Naive thymus-derived CD8-positive, alpha-beta T cell (primary cell): ENCODE measurements at places on chromosomes 11 and 22. TPM values are rescaled to one million over a fixed set of nuclear protein-coding genes. Genes with fewer than 3 reads are reported as not detected.

Gene SAA4
- total RNA-seq: not detected

Gene CARD10
- total RNA-seq: 1.4 TPM

Gene SCGB1A1
- not detected for total RNA-seq

Gene APOA4
- total RNA-seq: not detected

Gene NFAM1
- 0.25 TPM for total RNA-seq

Gene SPCS2
- total RNA-seq: 80.5 TPM

DNA sequence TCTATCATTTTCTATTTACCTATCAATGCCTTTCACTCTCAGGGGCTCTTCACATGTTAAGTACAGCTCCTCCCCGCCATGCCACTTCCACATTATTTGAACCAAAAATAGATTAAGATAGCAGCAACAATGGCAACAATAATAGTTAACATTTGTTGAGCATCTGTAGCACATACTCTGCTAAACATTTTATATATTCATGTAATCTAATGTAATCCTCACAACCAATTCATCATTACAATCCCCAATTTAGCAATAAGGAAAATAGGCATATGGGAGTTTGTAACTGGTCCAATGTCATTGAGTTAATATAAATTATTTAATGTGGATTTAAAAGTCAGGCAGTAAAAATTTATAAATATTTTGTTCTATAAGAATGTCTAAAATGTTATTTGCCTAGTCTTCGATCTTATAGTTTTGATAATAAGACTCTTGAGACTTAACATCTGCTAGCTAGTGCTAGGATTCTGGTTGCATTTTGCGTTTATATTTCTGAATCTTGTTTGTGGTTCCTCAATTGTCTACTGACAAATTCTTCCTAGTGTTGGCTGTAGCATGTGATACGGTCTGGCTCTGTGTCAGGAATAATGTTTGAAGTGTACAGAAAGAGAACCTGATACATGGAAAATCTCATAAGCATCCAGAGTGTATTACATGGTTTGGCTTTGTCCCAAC lies 621.5 kb upstream of the LUZP2 start:
- DNase-seq: no peak

DNA sequence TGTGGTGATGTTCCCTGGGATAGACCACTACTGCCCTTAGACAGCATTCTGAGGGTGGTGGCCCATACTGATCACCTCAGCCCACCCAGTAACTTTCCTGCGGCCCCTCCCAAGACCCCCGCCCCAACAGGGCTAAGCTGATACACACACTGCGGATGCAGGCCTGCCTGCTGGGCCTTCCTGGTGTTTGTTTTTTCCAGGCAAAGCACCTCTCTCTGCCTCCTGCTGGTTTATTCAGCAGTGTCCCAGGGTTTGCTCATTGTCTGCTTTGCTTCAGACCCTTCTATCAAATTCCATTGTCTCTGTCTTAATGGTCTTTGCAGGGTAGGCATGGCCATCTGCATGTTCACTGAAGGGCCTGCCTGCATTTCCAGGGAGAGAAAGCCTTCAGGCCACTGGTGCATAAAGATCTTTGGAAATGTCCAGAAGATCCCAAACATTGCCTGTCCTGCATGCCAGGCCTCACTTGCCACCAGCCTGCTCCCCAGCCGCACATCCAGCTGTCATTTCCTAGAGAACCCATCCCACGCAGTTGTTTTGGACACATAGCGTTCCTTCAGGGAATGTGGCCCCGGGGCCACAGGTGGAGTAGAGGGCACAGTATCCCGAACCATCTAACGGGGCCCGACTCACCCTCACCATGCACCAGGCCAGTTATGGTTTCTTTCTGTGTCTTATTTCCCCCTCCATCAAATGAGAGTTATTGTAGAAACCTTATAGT lies 50.2 kb downstream of the BCR start:
- no peak for DNase-seq

DNA sequence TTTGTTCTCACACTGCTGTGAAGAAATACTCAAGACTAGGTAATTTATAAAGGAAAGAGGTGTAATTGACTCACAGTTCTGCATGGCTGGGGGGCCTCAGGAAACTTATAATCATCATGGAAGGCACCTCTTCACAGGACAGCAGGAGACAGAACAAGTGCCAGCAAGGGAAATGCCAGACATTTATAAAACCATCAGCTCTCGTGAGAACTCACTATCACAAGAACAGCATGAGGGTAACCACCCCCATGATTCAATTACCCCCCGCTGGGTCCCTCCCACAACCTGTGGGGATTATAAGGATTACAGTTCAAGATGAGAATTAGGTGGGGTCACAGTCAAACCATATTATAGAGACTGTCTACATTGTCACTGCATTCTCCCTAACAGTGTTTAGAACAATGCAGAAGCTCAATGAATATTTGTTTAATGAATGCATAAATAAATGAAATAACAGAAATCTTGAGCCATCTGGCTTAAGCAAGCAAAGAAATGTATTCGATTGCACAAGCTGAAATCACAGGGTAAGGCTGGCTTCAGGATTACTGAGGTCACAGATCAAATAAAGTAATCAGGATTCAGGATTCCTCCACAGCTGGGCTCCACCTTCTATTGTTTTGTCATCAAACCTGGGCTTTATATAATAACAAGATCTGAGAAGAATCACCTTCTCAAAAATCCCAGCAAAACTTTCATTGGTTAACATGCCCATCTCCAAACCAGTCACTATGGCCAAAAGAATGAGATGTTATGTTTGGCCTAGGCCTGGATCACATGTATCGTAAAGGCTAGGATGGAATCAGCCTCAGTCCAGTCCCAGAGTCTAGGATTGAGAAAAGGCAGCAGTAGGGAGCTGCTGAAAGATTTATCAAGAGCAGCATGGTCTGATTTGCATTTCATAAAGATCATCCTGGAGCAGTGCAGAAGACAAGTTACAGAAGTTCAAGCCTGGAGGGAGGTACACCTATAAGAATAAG lies 137.8 kb upstream of the UBASH3B start:
- DNase-seq: no peak

- no peak for DNase-seq
These were observed 33.5 kb downstream of the SPECC1L start for GRCh38 chr22:24304062-24304675.

DNA sequence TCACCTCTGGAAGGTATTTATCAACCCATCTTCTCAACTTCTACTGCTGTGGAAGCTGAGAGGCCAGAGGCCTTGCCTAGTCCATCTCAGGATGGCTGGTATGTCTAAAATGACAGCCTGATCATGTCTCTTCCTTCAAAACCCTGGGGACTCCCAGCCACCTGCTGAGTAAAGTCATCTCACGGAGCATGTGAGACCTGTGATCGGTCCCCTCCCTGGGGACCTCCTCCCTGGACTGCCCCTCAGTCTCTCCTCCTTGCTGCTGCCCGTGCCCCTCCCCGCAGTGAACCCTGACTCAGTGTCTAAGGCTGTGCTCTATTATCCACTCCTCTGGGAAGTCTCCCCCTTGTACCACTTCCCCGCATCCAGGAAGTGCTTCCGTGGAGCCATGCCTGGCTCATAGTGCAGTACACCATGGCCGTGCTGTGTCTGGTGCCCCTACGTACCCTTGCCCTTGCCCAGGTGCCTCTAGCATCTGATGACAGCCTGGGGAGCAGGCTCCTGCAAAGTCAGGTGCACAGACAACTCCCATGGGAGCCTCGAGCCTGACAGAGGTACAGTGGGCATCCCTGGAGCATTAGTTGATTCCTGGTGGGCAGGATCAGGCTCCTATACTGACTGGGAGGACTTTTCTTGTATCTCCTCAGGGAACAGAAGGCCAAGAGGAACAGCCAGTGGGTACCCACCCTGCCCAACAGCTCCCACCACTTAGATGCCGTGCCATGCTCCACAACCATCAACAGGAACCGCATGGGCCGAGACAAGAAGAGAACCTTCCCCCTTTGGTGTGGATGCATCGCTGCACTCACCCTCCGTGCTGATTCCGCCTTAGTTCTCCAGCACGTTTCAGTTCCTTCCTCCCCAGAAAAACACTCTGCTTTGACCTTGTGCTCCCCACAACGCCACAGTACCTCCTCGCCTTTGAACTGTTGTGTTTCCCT lies 13.8 kb downstream of the SMARCB1 start:
- no peak for DNase-seq

- DNase-seq: no peak
These were observed 1508.2 kb downstream of the BRD1 start for GRCh38 chr22:48319321-48320047.

GRCh38 chr11:34653031-34653430 lies 32.1 kb downstream of the EHF start:
- no peak for DNase-seq

DNA sequence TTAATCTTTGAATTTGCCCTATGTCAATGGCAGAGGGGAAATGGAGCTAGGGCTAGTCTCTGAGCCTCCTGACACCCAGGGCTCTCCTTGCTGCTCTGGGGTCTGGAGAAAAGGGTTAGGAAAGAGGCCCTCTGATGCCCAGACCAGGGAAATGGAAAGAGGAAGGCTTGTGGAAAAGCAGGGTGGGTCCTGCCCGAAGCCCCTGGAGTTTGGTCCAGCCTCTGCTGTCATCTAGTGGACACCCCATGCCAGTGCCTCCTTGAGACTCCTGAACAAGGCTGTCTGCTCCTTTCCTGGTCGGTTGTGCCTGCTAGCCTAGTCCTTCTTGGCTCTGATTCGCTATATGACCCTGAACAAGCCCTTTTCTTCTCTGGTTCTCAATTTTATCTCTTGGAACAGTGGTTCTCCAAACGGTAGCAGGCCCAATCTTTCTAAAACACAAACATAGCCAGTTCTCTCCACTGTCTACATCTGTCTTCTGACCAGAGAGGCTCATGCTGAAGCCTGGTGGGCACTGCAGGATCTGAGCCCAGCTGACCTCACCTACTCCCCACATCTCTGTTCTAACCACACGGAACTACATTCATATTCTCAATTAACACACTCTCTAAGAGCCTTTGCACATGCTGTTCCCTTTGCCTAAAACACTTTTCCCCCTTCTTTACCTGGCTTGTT lies 8.8 kb upstream of the PLA2G3 start:
- no peak for DNase-seq

DNA sequence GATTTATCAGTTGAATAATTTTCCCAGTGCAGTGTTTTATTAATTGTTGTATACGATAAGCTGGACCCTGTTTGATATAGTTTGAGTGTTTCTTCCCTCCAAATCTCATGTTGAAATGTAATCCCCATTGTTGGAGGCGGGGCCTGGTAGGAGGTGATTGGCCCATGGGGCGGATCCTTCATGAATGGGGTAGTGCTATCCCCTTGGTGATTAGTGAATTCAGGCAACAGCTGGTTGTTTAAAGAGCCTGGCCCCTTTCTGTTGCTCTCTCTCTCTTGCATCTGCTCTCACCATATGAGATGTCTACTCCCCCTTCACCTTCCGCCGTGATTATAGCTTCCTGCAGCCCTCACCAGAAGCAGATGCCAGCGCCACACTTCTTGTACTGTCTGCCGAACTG lies 1.5 kb downstream of the OR5A1 start:
- DNase-seq: no peak

- no peak for DNase-seq
These were observed 12.3 kb upstream of the CD5 start for GRCh38 chr11:61089806-61090491.

DNA sequence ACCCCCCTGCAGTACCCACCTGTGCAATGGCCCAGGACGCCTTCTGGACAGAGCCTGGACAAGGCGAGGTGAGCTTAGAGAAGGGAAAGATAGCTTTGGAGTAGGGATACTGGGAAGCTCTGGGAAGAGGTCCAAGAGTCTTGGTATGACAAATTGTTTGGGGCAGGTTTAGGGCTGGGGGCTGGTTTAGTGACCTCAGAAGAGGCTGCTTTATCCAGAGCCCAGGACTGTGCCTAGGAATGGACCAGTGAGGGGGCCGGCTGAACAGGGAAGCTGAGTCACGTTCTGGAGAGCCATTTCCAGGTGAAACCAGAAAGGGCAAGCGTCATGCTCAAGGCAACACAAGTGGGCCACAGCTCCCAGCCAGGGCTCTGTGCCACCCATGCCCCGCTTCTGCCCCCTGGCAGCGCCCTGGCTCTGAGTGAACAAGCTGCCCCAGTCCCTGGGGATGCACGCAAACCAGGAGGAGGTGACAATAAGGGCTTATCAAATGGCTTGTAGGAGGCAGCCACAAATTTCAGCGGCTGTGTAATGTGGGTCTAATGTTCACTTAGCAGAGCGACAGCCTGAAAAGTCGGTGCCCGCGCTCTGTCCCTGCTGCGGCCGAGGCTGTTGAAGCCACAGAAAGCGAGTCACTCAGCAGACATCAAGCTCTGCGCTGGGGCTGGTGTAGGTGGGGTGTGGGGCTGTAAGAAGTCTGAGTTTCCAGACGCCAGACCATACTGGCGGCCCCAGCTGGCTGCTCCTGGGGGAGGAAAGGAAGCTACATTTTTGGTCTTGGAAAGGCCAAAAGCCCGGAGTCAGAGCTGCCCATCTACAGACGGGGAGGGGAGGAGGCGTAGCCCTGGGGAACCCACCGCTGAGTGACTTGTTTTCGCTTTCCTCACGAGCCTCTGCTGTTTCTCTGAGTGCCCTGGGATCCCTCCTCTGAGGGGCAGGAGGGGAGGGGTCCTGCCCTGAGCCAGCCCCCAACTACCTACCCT lies 18.3 kb upstream of the SYT7 start:
- DNase-seq: no peak

DNA sequence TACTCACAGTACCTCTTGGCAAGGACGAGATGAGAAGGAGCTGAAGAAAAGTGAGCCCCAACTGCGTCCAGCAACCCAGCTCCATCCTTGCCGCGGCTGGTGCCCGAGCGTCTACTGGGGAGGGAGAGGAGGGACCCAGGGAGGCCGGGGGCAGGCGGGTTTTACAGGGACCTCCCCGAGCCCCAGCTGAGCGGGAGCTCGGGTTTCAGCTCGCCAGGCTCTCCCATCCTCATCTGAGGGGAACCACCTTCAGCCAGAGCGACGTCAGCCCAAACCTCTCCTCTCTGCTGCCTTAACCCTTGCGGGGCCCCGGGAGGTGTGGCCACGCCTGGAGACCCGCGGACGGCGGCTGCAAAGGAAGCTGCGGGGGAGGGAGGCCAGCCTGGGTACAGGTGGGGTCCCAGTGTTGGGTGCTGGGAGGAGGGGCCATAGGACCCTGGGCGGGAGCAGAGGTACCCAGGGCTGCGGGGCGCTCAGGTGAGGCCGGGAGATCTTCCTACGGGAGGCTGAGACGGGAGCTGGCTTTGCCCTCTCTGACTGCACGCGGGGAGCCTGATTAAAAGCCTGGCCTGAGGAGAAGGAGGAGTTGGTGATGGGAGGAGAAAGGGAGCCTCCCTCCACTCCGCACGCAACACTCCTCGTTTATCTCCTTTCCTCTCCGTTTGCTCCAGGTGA lies at the start of gene PAMR1:
PAMR1 (minus strand) TSS at position 116 of the 675 bp plus-strand sequence; CDS start at position 85, 31 bp downstream.
- no peak for DNase-seq

- DNase-seq: no peak
These were observed 425 bp upstream of the KDELR3 start for GRCh38 chr22:38467438-38467903.

DNA sequence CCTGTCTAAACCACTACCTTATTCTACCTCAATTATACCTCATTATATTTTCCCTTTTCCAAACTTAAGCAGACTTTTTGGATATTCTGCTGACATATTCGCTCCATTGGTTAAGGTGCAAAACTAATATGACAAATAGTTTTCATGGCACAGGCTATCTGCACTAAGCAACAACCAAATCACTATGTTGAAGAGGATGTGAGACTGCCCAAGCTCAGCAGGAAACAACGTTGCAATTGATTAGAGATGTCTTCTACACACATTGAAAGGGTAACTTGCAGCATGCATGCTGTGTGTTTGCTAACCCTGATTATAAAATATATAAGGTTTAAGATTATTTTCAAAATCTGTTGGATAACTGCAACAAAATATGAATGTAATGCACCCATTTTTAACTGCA lies 61.6 kb downstream of the STK33 start:
- no peak for DNase-seq

- no peak for DNase-seq
These were observed 64.4 kb downstream of the FAM76B start for GRCh38 chr11:95725196-95725595.
